Sciatic nerve (tissue), 2 donors: ENCODE measurements at places on chromosomes 16 and 17. TPM values are rescaled to one million over a fixed set of nuclear protein-coding genes. Genes with fewer than 3 reads are reported as not detected.
A peak's percentile ranks its signal among the peaks of the same experiment; 100 is the strongest.

TBC1D24 gene
- 15.4 TPM for total RNA-seq

DNA sequence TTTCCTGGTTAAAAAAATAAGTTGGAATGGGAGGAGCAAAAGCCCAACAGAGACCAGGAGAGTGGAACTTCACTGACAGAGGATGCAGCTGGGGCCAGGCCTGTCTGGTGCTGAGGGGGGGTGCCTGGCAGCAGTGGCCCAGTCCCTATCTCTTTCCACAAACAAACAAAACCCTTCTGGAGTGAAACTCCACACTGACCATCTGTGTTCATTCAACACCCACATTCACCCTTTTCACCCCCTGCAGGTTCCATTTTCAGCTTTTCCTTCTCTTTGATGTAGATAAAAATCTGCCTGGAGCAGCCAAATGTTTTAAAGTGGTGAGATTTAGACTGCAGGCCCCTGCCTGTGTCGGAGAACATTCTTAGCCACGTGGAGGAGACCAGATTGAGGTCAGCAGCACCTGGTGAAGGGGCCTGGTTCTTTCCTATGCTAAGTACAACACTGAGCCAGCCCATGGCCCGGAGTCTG, 161.4 kb upstream of the CDH11 start:
- DNase-seq: no peak

DNA sequence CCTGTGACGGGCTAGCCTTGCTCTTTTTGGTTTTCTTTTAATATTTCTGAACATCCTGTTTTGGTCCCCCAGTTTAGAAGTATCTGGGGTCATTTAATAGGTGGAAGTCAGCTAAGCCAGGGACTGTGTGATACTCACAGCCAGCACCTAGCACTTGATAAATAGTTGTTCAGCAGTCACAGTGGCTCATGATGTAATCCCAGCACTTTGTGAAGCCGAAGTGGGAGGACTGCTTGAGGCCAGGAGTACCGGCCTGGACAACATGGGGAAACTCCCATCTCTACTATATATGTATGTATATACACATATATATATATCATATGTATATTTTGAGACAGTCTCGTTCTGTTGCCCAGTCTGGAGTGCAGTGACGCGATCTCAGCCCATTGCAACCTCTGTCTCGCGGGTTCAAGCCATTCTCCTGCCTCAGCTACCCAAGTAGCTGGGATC, 1.8 kb upstream of the ZNRF1 start:
- DNase-seq: no peak

- DNase-seq: no peak
These were observed 1466.0 kb downstream of the CDH11 start for GRCh38 chr16:63655846-63656245.

DNA sequence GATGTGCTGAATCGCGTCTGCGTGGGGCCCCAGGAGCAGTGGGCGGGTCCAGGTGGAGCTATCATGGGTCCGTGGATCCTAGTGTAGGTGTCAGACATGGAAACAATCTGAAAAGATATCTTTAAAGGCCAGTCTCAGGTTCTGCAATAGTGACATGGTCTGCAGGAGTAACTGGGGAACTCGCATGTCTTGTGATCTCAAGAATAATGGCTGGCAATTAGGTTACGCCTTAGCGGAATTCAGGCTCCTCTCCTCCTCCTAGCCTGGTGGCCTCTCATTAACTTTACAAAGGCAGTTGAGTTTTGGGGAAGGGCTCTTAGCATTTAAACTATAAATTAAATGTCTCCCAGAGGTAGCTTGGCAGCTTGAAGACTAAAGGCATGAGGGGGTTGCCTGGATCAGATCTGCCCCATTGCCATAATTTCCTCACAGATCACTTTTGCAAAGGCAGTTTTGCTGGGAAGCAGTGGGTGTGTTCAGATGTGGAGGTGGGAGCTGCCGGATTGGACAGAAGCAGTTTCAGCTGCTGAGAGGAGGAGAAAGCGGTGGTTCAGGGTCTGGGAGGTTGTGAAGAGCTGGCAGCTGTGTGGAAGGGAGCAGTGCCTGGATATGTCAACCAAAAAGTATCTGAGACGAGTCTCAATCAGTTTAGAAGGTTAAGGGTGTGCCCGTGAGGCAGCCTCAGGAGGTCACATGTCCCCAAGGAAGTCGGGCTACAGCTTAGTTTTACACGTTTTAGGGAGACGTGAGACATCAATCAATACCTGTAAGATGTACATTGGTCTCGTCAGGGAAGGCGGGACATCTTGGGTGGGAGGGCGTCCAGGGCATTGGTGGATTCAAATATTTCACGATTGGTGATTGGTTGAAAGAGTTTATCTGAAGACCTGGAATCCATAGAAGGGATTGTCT, 2.7 kb downstream of the TBCD start:
- DNase-seq: no peak

DNA sequence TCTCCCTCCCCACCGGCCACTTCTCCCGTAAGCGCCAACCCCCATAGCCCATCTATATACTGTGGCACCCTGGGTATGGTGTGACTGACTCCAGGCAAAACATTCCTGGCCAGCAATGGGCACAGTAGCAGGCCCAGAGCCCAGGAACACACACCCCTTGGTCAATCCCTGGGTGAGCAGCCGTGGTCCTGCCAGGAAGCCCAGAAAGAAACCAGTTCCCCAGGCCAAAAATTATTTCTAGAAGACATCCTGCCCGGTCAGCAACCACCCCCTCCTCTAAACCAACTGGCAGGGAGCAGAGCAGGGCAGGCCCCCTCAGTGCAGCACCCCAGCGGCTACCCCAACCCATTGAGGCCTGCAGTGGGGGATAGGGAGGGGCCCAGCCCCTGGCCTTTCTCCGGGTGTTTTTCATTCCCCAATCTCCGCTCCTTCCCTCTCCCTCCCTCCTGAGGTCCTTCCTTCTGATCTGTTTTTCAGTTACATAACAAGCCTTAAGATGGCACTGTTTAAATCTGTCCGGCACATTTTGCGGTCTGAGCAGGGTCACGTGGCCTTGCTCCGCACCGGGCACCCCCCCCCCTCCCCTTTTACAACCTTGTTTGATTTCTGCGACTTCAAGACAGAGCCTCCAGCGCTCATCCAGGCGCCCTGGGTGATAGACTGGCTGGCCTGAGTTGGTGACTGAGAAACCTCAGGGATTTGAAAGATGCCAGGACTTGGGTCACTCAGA, 2.0 kb downstream of the NPTX1 start:
- no peak for DNase-seq

RAB26 gene
- 0.40 TPM for total RNA-seq

MGRN1 gene
- 75.3 TPM for total RNA-seq

DNA sequence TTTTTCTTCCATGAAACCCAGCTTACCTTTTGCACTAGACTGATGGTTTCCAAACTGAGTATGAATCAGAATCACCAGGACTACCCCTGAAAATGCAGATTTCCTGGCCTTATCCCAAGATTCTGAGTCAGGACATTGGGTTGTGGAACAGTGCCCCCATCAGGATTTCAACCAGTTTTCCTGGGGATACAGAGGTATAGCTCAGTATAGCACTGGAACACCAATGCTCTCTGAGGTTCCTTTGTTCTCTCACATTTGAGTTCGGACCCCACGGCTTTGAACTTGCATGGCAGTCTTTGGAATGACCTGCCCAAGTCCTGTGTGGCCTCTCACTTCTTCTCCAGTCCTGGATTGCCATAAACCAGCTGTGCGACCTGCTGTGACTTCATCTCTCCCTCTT, 12.8 kb upstream of the CCL8 start:
- DNase-seq: no peak

ATAD5 gene
- total RNA-seq: 1.5 TPM

DNA sequence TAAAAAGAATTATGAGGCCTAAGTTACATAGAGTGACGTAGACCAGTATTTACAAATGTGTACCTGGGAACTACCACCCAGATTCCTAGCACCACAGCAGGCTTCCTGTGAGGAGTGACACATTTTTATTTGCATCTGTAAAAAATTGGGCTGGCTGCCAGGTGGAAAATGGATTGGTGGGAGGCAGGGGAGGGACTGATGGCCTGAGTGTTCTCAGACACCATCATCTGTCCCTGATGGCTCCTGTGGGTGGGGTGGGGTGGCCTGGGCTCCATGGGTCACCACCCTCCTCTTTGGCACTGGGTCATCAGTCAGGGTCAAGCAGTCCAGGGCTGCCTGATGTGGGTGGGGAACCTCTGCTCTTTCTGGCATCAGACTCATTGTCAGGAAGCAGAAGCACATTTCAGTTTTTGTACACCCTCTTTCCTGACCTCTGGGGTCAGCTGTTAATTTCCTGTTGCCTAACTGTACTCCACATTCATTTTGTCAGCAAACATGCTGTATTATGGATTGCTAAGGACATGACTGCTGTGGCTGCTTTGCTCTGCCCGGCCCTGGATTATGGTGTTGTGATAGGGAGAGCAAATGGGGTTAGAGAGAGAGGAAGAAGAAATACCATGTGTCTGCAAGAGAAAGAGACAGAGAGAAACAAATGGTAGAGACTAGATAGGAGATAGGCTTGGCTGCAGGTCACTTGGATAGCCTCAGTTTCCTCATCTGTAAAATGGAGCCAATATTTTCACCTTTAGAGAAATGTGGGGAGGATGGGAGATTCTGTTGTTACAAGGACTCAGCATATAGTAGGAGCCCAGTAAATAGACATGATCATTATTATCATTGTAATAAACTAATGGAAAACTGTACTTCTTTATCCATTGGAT, 11.6 kb upstream of the MFAP4 start:
- DNase-seq: peak; percentile 81

GRCh38 chr16:11602321-11602720, 15.6 kb upstream of the LITAF start:
- DNase-seq: no peak

HELZ gene
- total RNA-seq: 86.0 TPM

DNA sequence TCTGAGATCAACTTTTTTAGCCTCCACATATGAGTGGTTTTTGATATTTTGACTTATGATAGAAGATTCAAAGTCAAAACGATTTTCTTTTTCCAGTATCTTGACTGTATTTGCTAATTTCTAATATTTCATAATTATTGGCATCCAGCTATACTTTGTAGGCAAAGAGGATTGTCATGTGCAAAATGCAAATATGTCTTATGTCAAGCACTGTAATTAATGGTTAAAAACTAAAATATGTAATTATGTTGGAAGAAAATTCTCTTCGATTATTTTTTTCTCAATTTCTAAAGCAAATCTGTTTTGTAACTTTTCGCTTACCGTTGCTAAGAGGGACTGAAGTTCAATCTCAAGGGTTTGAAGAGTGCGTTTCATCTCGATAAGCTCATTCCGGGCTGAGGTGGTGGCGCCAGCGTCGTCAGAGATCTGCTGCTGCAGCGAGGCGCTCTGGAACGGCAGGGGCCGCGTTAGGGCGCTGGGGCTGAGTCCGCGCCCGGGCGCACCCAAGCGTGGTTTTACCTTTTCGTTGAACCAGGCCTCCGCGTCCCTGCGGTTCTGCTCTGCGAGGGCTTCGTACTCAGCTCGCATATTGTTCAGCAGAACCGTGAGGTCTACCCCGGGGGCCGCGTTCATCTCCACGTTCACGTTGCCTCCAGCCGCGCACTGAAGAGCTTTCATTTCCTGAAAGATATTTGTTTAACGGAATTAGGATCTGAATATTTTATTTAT, 3.0 kb downstream of the KRT27 start:
- no peak for DNase-seq

GRCh38 chr17:72259922-72260321, 139.1 kb downstream of the SOX9 start:
- no peak for DNase-seq

- no peak for DNase-seq
These were observed 1.1 kb downstream of the ZFHX3 start for GRCh38 chr16:73046849-73047214.
